ENCODE measurements at places on chromosomes 2 and 18.

- DNase-seq = no peak
These were observed 85.9 kb downstream of the CBLN2 start for GRCh38 chr18:72458271-72458670.

GRCh38 chr2:19902216-19902740 lies 495 bp upstream of the TTC32 start:
- DNase-seq = peak; percentile 51

GRCh38 chr18:24333084-24333483 lies 64.5 kb downstream of the OSBPL1A start:
- DNase-seq = no peak

DNA sequence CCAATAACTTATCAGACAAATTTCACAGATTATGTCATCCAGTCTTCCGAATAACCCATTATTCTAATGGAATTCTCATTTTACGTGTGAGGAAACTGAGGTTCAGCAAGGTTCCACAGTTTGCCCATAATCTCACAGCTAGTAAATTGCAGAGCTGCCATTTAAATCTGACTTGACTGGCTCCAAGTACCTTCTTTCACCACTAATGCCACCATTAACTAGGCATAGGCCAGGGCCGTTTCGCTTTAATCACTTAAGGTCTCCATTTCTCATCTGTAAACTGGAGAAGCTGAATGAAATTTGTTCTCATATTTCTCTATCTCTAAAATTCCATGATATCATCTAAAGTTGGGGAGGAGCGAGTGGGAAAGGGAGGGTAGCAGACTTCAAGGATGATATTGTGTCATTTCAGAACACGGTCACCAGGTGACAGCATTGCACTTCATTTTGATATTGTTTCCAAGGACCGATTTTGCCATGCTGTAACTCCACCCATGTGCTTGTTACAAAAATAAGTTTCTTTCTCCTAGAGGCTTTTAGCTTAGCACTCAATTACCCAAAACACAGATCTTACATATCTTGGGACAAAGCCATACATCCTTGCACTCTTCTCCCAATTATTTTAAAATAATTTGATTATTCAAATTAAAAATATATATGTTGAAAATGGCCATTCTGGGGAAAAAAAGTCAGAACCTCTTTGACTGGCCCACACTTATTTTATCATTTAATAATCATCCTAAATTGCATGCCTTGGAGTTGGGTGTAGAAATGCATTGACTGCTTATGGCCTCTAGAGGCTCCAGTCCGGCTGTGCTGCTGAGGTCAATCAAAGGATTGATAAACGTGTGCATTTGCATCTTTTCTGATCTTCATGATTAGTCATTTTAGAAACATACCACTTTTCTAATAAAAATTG lies 123.8 kb downstream of the AKAIN1 start:
- DNase-seq = peak; percentile 63

GRCh38 chr18:3360211-3360610 lies 89.8 kb upstream of the TGIF1 start:
- no peak for DNase-seq

All from lung microvascular endothelial cell (primary cell).